ENCODE measurements at places on chromosomes 7 and 10. TPM values are rescaled to one million over a fixed set of nuclear protein-coding genes. Genes with fewer than 3 reads are reported as not detected.

GRCh38 chr10:18456984-18457383, 194.4 kb downstream of the NSUN6 start:
- no peak for DNase-seq
- H3K27me3 ChIP-seq: no peaks in the 10 kb centered on the region
- H3K4me1 ChIP-seq: no peaks in the 10 kb centered on the region
- H3K27ac ChIP-seq: no peak overlapping the region

DNA sequence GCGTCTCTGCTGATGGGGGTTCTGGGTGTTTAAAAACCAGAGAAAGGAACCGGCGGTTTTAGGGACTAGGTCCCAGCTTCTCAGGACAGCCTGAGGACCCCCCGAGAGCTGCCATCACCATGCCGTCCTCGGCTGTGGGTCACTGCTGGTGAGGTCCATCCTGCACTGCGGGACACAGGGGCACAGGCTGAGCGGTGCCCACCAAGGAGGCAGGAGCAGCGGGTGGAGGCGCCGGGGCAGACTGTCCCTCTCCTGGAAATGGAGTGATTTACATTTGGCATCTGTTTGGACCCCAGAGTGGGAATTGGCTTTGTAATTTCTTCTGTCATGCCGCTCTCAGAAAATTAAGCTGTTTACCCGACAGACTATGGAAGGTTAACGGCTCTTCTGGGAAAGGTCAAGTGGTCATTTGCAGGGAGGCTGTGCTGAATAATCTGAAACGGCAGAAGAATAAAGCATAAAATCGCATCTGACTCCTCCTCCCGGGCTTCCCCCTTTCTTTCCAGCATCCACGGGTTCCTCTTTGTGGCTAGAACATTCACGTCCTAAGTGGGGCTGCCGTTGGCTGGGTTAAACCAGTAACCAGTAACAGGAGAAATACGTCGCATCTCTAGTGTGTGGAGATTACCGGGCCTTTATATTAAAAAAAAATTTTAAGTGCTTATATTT, 31.7 kb downstream of the LHPP start:
- no peaks in the 10 kb centered on the region for H3K4me1 ChIP-seq
- no peaks in the 10 kb centered on the region for H3K36me3 ChIP-seq
- H3K27ac ChIP-seq: no peak overlapping the region
- no peaks in the 10 kb centered on the region for H3K27me3 ChIP-seq

DNA sequence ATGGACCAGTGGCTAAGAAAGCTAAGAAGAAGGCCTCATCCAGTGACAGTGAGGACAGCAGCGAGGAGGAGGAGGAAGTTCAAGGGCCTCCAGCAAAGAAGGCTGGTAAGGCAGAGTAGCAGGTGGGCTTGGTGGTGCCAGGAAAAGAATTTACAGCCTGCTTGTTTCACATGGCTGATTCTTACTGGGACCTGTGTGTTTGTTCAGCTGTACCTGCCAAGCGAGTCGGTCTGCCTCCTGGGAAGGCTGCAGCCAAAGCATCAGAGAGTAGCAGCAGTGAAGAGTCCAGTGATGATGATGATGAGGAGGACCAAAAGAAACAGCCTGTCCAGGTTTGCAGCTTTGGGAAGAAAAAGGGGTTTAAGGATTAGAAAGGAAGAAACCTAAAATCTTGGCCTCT, 5.0 kb downstream of the NOLC1 start:
- no peaks in the 10 kb centered on the region for H3K27me3 ChIP-seq
- no peak overlapping the region for H3K27ac ChIP-seq

DNA sequence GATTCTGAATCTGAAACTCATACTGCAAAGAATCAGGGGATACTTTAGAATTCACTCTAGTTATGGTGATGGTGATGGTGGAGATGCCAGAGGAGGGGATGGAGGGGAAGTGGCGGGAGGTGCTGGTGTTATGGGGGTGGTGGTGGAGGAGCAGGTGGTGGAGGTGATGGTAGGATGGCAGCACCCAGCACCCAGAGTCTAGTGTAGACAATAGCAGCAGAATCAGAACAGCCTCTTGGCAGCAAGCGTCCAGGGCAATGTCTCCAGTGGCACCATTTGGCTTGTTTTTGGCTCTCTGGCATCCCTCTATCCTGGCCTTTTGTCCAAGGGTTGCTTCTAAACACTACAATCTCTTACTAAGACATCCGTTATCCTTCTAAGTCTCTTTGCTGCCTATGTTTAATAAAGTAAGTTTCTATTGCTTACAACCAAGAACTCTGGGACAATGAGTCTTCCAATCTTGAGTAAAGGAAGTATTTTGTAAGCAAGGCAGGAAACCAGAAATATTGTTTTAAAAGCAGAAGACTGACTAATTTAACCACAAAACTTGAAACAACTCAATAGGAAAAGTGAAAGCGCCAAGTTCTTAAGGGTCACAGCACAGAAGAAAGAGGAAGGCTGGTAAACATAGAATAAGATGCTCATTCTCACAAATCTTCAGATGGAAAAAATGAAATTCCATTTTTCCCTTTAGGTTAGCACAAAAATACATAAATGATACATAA, 42.4 kb upstream of the GDF10 start:
- no peaks in the 10 kb centered on the region for H3K27me3 ChIP-seq
- H3K4me1 ChIP-seq: no peaks in the 10 kb centered on the region
- no peak overlapping the region for H3K27ac ChIP-seq
- H3K4me3 ChIP-seq: no peak overlapping the region
- no peak for DNase-seq
- no peaks in the 10 kb centered on the region for H3K36me3 ChIP-seq

GRCh38 chr10:73439055-73439454, 5.7 kb upstream of the MSS51 start:
- H3K27ac ChIP-seq: no peak overlapping the region
- no peaks in the 10 kb centered on the region for H3K27me3 ChIP-seq
- peaks cover 27% of the 10 kb centered on the region for H3K36me3 ChIP-seq
- H3K4me1 ChIP-seq: no peaks in the 10 kb centered on the region

GRCh38 chr7:15214976-15215375, 312.4 kb upstream of the DGKB start:
- H3K27ac ChIP-seq: no peak overlapping the region
- no peaks in the 10 kb centered on the region for H3K27me3 ChIP-seq
- DNase-seq: no peak
- H3K4me3 ChIP-seq: no peak overlapping the region

DNA sequence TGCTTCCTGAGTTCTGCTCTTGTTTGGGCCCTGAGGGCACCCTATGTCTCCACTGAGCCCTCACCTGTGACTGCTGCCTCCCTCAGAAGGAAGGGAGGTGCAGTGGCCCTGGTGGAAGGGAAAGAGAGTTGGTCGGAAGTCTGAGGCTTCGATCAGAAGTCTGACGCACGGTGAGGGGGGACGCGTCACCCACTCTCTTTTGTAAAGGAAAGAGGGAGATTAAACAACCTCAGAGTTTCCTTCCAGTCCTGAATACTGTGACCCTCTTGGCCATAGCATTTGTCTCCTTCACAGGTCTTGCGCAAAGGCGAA, 31.4 kb upstream of the TRIM8 start:
- no peak overlapping the region for H3K4me3 ChIP-seq
- no peak for DNase-seq
- no peaks in the 10 kb centered on the region for H3K4me1 ChIP-seq
- no peak overlapping the region for H3K27ac ChIP-seq

Gene FAM185A
- total RNA-seq: 4.6 TPM

Gene AKR1C8
- total RNA-seq: 0.48 TPM

DNA sequence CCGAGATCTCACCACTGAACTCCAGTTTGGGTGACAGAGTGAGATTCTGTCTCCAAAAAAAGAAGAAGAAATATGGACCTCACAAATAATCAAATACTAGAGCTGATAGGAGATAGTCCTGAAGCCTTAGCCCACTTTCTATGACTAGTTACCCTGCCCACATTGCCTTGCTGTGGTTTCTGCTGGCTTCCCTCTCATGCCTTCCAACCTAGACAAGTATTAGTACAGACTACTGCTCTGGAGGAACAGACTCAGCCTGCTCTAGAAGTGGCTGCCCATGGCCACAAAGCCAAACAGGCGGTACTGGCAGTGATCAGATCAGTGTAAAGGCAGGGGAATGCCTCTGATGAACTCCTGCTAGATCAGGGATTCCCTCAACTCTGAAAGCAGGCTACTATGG, 89.7 kb upstream of the PRKAR2B start:
- no peak overlapping the region for H3K4me3 ChIP-seq
- H3K4me1 ChIP-seq: no peaks in the 10 kb centered on the region
- no peak for DNase-seq
- H3K36me3 ChIP-seq: no peaks in the 10 kb centered on the region
- H3K27ac ChIP-seq: no peak overlapping the region

- no peaks in the 10 kb centered on the region for H3K27me3 ChIP-seq
- H3K4me1 ChIP-seq: no peaks in the 10 kb centered on the region
- no peaks in the 10 kb centered on the region for H3K36me3 ChIP-seq
- no peak for DNase-seq
- H3K27ac ChIP-seq: no peak overlapping the region
Observed at GRCh38 chr10:57222603-57223002, 861.5 kb upstream of the ZWINT start.

Gene VIPR2
- total RNA-seq: not detected

Gene GNB2
- total RNA-seq: 225 TPM

Gene SEMA3C
- total RNA-seq: 12.4 TPM

Gene POLR2J2
- total RNA-seq: 7.2 TPM

Gene EFCAB10
- not detected for total RNA-seq

GRCh38 chr10:25661632-25662031, 272.4 kb upstream of the MYO3A start:
- DNase-seq: no peak
- H3K27me3 ChIP-seq: no peaks in the 10 kb centered on the region
- H3K4me3 ChIP-seq: no peak overlapping the region
- no peaks in the 10 kb centered on the region for H3K36me3 ChIP-seq
- no peaks in the 10 kb centered on the region for H3K4me1 ChIP-seq

DNA sequence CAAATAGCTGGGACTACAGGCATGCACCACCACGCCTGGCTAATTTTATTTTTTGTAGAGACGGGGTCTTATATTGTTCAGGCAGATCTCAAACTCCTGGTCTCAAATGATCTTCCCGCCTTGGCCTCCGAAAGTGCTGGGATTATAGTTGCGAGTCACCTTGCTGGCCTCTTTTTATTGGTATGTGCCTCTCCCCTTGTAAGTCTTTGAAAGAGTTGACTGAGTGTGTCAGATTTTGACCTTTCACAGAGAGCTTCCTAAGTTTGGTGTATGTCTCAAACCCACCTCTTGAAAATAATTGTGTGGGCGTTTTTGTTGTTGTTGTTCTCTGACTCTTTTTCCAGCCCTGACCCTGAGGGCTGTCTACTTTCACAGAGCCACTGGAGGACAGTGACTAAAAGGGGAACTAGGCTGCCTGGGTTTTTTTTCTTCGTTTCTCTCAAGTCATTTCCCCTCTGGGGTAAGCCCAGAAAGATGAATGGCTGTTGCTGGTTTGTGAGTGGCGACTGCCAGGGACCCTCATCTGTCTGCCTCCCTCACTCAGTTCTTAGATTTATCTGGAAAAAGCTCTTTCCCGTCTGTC, 262.8 kb downstream of the ZEB1 start:
- H3K4me3 ChIP-seq: no peak overlapping the region
- no peaks in the 10 kb centered on the region for H3K27me3 ChIP-seq
- no peaks in the 10 kb centered on the region for H3K4me1 ChIP-seq
- H3K36me3 ChIP-seq: no peaks in the 10 kb centered on the region
- no peak overlapping the region for H3K27ac ChIP-seq

DNA sequence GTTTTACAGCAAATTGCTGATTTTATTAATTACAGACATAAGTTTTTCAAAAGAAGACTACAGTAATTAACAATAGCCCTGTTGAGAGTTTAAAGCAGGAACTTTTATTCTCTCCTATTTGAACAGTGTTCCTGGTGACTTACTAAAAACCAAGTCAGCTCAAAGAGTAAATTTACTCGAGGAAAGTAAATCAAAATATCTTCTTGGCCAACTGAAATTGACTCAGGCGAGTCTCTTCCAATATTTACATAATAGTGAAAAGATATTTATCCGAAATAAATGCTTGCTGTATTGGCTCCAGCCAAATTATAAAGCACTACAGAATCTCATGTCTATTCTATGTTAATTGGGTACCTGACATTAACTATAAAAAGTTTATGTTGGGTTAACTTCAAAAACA, 13.2 kb downstream of the CYTH3 start:
- H3K4me1 ChIP-seq: peaks cover 63% of the 10 kb centered on the region
- peak overlapping the region; percentile 26 for H3K27ac ChIP-seq
- no peaks in the 10 kb centered on the region for H3K36me3 ChIP-seq
- no peak overlapping the region for H3K4me3 ChIP-seq
- DNase-seq: no peak

DNA sequence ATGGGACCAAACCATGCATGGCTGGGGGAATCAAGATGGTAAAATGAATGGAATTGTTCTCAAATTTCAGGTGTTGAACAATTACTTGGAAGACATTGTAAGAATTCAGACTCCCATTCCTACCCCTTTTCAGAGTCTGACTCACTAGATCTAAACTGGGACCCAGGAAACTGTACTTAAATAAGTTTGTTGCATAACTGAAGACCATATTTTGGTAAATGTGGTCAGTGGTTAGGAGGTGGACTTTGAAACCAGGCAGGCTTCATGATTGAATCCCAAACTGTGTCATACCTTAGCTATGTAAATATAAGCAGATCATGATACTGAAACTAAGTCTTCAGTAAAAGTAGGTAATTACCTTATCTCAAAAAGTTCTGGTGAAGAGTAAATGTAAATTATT, 41.7 kb downstream of the ZWINT start:
- DNase-seq: no peak
- H3K4me3 ChIP-seq: no peak overlapping the region
- H3K27ac ChIP-seq: no peak overlapping the region
- H3K27me3 ChIP-seq: no peaks in the 10 kb centered on the region
- no peaks in the 10 kb centered on the region for H3K4me1 ChIP-seq
- H3K36me3 ChIP-seq: no peaks in the 10 kb centered on the region

Gene CXCL12
- total RNA-seq: 0.30 TPM

DNA sequence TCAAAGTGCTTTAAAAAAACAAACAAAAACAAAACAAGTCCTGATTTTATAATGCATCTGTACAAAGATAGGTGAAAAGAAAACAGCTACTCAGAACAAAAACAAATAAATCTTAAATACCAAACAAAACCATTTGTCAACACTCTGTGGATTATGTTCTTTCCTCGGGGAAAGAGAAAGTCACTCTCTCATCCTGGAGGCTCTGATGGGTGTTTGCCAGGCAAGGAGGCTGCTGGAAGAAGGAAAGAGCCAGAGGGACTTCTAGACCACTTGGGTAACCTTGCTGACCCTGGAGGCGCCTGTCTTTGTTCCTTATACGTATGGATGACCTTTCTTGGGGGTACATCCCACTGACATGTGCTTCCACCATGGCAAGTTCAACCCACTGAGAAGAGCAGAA, 92.8 kb downstream of the ZRANB1 start:
- no peaks in the 10 kb centered on the region for H3K27me3 ChIP-seq
- no peak overlapping the region for H3K4me3 ChIP-seq
- no peak overlapping the region for H3K27ac ChIP-seq
- H3K36me3 ChIP-seq: no peaks in the 10 kb centered on the region
- peaks cover 51% of the 10 kb centered on the region for H3K4me1 ChIP-seq

- peak; percentile 83 for DNase-seq
- no peaks in the 10 kb centered on the region for H3K27me3 ChIP-seq
- peaks cover 10% of the 10 kb centered on the region for H3K4me1 ChIP-seq
- H3K27ac ChIP-seq: no peak overlapping the region
- H3K4me3 ChIP-seq: no peak overlapping the region
Observed at GRCh38 chr10:93816123-93816747, 58.5 kb downstream of the LGI1 start.

GRCh38 chr10:131205556-131205955, 106.0 kb downstream of the TCERG1L start:
- no peaks in the 10 kb centered on the region for H3K36me3 ChIP-seq
- H3K27me3 ChIP-seq: no peaks in the 10 kb centered on the region
- no peaks in the 10 kb centered on the region for H3K4me1 ChIP-seq
- no peak overlapping the region for H3K4me3 ChIP-seq

- H3K27ac ChIP-seq: no peak overlapping the region
- no peaks in the 10 kb centered on the region for H3K4me1 ChIP-seq
- no peak overlapping the region for H3K4me3 ChIP-seq
Observed at GRCh38 chr10:132050191-132050590, 15.6 kb upstream of the JAKMIP3 start.
